ENCODE measurements at places on chromosomes 6 and 20.

DNA sequence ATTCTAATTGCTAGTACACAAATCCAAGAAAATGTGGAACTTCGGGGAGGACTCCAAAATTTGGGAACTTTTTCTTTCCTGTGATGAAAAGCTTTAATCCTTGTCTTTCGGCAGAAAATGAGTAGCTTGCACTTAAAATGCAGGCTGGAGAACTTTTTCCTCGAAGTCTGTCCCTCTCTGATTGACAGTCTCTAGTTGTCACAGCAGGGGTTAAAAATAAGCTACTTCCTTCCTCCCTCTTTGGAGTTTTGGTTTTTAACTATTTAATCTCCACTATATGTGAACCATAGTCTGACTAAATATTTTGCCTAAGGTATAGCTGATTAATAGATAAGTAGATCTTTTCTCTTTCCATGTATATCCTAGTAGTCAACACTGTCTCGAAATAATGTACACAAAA is 66.8 kb upstream of the MBOAT1 start:
- no peak for DNase-seq

- no peak for DNase-seq
Observed at GRCh38 chr6:137266309-137266586, 47.1 kb upstream of the IFNGR1 start.

GRCh38 chr6:16752206-16752866 is 8.9 kb downstream of the ATXN1 start:
- DNase-seq, result peak; percentile 77

DNA sequence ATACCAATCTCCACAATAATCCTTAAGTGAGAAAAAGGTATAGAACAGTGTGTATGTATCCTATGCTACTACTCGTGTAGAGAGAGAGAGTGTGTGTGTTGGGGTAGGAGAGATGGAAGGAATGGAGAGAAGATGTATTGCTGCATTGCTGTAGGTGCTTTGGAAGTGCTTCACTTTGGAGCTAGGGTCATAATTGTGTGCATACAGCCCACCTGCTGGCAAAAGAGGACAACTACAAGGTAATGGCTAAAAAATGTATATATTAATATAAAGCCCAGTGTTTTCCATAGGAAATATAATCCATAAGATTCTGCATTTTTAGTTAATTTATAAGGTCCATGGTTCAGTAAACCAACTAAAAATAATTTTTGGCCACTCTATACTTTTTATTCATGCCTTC is 36.1 kb downstream of the SERAC1 start:
- DNase-seq, result no peak

- no peak for DNase-seq
Observed at GRCh38 chr20:57749869-57750268, 40.1 kb upstream of the PMEPA1 start.

DNA sequence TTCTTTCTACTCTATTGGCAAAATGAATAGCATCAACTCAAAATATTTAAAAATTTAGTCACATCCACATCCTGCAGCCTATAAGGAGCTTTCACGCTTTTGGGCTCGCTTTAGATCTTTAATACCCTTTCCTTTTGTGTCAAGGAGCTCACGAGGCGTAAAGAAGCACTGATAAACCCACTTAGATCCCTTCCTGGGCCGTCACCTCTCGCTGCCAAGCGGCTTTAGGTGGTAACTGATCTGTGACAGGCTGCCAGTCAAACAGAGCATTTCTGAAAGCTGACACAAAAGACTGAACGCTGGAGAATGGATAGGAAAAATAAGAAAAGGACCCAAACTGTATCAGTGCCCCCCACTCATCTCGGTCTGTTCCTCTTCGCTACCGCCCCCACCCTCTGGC is 385.7 kb upstream of the MMS22L start:
- no peak for DNase-seq

- no peak for DNase-seq
Observed at GRCh38 chr20:44231193-44231592, 15.9 kb upstream of the GDAP1L1 start.

- no peak for DNase-seq
Observed at GRCh38 chr6:130076512-130076911, 58.1 kb downstream of the L3MBTL3 start.

GRCh38 chr6:41336824-41337223 is 1.4 kb downstream of the NCR2 start:
- DNase-seq, result no peak

- no peak for DNase-seq
Observed at GRCh38 chr6:105954148-105954547, 132.0 kb upstream of the PRDM1 start.

GRCh38 chr20:41170386-41171105 is 33.2 kb downstream of the PLCG1 start:
- DNase-seq, result no peak

DNA sequence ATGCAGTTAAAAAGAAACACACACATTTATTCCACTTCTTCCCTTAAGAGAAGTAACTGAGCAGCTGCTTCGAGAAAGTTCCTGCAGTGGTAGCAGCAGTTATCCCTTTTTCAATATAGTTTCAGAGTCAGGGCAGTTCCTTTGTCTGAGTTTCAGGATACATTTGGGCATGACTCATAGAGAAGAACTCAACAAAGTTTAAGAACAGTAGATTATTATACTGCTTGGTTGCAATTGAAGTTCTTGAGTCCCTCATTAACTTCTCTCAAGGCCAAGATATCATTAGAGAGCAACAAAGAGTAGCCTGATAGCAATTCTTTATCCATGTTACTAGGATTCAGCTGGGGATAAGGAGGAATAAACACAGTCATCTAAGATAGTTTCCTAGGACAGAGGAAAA is 54.4 kb downstream of the TPD52L1 start:
- DNase-seq, result no peak

DNA sequence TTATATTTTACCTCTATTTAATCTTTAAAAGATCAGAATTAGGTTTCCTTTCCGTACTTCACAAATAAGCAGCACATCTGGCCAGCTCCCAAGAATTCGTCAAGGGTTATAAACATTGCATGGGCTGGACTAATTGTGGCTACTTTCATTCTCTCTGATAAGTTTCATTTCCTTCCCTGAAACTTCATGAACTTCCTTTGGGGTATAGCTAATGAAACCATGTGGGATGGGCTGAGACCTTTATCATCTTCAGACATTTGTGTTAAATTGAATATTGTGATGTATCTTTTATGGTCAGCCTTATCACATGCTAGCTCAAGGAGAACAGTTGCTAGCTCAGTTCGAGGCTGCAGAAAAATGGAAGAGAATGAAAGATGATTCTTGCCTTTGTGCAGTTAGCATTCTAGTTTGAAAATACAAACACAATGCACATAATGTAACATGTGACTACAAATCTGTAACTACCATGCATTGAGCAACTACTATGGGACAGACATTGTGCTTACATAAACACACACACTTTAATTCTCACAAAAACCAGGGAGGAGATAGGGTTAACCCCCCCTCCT is 1.7 kb upstream of the GMPR start:
- peak; percentile 15 for DNase-seq

DNA sequence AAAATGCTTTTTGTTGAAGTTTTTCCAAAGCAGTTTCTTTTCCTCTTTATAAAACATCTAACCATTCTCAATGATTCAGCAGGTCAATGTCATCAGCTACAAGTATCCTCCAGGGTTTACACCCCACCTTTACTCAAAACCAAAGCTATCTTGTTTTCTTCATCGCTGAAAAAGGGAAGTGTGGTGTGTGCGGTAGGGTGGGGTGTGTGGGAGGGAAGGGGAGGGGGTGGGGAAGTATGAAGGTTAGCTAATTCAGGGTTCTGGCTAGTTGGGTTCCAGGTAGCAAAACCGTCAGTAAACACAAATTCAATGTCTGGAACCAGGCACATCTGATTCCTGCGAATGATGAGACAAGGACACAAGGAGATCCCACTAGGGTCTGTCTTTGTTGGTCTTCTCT is 189.6 kb downstream of the GJA10 start:
- no peak for DNase-seq

DNA sequence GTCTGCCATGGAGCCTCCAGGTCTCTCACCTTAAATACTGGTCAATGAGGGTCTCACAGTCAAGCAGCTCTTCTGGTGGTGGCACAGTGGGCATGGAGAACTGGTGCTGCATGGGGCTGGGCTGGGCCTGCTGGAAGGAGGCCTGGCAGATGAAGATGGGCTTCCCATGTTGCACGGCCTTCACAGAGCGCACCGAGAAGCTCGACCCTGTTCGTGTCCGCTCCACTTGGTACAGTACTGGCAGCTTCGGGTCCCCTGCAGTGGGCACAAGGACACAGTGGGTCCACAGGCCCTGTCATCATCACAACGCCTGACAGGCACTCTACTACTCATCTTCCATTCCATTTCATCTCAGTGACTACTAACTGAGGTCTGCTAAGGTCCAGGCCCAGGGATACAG is 8.8 kb downstream of the ACOT8 start:
- no peak for DNase-seq

DNA sequence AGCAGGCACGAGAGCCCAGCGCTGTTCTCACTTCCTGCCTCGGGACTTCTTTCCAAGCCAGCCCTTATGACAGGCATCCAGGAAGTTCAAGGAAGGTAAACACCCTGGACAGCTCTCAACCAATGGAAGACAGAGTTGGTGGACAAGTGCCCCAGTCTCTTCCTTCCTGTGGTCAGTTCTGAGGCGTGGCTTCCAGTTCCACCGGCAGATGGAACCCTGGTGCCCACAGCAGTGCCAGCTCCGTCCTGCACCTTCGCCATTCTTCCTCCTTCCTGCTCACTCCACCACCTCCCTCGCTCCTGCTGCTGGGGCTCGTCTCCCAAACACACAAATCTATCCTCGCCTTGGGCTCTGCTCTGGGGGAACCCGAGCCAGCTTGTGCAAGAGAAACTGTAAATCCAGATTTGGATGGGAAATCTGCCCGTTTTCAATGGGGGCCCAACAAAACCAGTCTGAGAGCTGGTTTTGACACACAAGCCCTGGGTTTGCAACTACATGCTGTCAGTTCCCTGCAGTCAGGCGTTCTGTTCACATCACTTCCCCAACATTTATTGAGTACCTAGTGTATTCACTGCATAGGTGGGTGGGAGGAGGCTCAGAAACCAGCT is 162.7 kb downstream of the GRM4 start:
- DNase-seq, result no peak

GRCh38 chr20:63923651-63924050 is 28.7 kb downstream of the DNAJC5 start:
- no peak for DNase-seq

- no peak for DNase-seq
Observed at GRCh38 chr20:1286267-1287024, 20.4 kb downstream of the SNPH start.

DNA sequence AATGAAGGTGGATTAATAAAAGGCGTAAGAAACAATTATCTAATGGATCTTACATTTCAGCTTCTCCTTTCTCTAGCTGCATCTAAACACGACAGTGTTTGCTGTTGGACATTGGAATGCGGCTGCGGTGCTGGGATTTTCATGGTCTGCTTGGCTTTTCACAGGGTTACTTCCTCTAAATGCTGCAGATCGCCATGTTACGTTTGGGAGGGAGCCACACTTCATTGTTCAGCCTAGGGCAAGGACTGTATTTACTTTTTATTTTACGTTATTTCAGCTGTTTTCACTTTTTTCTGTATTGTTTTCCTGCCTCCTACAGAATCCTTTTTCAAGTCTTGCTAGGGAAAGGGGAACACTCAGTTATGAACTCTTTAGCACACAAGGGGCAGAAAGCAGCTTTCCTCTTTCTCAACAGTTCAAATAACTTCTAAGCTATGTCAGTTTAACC is 97.9 kb upstream of the MTHFD1L start:
- no peak for DNase-seq

- DNase-seq, result no peak
Observed at GRCh38 chr6:71513036-71513435, 224.4 kb downstream of the OGFRL1 start.
